Calu3 (cell line): ENCODE measurements at places on chromosomes 3 and 15. TPM values are rescaled to one million over a fixed set of nuclear protein-coding genes. Genes with fewer than 3 reads are reported as not detected.

Gene CCR9
- not detected in 2 replicates for total RNA-seq

DNA sequence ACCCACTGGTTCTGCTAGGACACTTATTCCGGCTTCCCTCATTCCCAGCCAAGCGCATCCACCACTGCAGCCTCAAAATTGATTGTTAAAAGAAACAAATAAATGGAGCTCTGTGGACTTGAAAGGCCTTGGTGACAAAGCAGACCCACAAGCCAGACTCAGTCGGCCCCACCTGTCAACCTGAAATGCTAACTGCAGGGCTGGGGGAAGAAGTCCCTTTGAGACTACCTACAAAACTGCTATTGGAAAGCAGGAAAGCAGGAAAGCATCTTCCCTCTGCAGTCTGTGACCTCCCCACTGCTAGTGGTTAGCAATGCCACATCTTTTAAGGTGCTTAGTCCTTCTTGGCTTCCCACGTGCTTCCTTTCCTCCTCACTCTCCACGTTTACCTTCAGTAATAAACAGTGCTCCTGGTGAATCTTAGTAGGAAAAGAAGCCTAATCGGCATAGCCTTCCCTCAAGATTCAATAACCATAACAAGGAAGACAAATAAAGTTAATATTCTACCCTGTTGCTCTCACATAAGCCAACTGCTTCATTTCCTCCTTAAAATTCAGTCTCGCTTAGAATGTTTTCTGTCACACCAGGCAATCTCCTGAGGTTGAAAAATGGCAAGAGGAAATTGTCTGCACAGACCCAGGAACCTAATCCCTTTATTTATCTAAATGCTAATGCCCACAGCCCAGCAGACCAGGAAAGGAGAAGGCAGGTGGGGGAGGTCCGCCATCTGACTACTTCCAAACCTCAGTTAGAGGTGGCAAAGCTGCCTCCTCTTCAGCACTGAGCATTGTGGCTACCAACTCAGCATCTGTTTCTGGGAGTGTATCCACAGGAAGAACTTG is 296.2 kb downstream of the NEK10 start:
- DNase-seq = no peak

GRCh38 chr3:171643033-171643432 is 167.2 kb downstream of the PLD1 start:
- DNase-seq = no peak

DNA sequence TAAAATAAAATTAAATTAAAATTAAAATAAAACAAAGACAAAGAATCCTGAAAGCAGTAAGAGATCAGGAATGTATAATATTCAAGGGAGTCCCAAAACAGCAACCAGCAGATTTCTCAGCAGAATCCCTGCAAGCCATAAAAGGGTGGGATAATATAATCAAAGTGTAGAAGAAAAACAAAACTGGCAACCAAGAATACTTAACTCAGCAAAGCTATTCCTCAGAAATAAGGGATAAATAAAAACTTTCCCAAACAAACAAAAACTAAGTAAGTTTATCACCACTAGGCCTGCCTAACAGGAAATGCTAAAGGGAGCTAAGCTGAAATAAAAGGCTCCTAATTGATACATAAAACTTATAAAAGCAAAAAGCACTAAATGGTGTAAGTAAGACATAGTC is 29.8 kb downstream of the THBS1 start:
- DNase-seq = no peak

- no peak for DNase-seq
These were observed 52.3 kb downstream of the PCSK6 start for GRCh38 chr15:101437209-101437608.

- no peak for DNase-seq
These were observed 23.2 kb downstream of the CA12 start for GRCh38 chr15:63358241-63359029.
